ENCODE measurements at places on chromosomes 7 and 10.

DNA sequence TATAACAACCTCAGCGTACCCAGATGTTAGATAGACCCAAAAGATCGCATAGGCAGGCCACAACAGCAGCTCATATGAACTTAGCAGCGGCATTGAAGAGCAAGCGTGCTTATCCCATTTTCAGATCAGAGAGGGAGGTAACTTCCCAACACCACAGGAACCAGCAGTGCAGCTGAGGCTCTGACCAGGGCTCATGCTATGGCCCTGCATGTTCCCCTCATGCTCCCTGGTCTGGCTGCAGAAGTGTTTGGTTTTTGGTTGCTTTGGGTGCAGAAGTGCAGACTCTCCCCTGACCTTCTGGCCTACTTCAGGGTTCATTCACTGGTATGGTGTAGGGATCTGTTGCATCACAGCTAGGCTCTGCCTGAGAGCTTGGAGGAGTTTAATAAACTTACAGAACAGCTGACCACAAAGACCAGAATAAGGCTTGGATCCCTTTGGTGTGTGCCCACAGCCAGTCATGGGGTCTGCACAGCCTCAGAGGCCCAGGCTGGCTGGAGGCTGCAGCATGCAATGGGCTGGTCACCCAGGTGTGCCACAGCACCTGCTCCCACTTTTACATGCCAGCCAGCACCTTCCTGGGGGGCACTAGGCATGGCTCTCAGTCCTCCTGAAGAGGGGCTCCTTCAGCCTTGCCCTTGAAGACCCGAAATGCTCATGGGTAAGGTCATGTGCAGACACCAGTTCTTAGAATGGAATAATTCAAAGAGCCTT lies 9.1 kb upstream of the CXCL12 start:
- DNase-seq, result no peak

GRCh38 chr10:79176052-79176501 lies 107.3 kb downstream of the ZMIZ1 start:
- DNase-seq, result no peak

DNA sequence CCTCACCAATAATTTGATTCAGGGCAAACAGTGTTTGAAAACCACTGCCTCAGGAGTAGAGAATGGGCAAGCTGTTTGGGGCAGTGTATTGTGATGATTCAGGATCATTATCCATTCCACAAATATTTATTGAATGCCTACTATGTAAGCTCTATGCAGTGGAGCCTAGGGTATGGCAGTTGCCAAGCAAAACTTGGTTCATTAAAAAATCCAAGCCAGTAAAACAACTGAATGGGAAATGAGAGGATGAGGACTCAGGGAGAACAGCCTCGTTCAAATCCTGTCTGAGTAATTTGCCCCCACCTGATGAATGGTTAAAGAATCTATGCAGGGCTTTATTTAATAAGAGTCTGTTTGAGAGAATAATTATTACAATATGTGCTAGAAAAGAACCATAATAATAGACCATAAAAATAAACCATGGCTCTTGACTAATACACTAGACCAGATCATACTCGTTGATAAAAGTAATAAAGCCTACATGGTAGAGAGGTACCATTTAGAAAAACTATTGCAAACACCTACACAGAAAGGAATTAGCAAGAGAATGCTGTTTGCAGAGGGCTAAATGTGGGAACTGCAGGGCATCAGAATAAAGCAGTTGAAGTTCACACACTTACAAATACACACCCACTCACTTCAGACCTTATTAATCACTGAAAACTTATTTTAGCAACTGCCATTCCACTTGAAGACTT lies 71.7 kb downstream of the CREB5 start:
- DNase-seq, result peak; percentile 82

- no peak for DNase-seq
Measured at GRCh38 chr10:17747883-17748550, 4.0 kb upstream of the TMEM236 start.

- DNase-seq, result no peak
Measured at GRCh38 chr7:157138101-157138423, 664 bp upstream of the UBE3C start.

GRCh38 chr10:83542774-83543411 lies 596.4 kb upstream of the GHITM start:
- no peak for DNase-seq

- no peak for DNase-seq
Measured at GRCh38 chr10:77710081-77710551, 72.5 kb upstream of the KCNMA1 start.

DNA sequence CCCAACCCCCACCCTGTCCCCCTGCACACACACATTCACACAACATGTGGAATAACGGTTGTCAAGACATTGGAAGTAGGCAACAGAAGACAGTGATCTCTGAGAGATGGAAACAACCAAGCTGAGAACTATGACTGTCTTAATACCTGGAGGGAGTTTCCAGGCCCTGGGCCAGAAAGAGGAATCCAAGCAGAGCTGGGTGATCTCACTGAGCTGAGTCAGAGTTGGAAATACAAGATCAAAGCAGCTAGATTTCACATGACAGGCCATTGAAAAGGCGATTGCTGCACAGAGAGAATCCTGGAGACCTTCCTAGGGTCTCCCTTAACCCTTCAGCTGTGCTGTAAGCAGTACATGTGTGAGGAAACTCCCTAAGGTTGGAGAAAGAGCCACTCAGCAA lies 165.8 kb upstream of the PRSS1 start:
- DNase-seq, result peak; percentile 53

DNA sequence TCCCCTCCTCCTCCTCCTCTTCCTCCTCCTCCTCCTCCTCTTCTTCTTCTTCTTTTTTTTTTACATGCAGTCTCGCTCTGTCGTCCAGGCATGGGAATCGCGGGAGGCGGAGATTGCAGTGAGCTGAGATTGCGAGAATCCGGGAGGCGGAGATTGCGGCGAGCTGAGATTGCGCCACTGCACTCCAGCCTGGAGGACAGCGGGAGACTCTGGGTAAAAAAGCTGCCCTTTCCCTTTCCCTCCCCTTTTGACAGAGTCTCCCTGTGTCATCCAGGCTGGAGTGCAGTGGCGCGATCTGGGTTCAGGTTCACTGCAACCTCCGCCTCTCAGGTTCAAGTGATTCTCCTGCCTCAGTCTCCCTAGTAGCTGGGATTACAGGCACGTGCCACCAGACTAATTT lies 168.1 kb upstream of the MALRD1 start:
- no peak for DNase-seq

Data from fibroblast of skin of left quadriceps (primary cell).